ENCODE measurements at places on chromosomes 2 and 18.

- DNase-seq, result no peak
Measured at GRCh38 chr18:62452280-62452831, 70.5 kb upstream of the ZCCHC2 start.

DNA sequence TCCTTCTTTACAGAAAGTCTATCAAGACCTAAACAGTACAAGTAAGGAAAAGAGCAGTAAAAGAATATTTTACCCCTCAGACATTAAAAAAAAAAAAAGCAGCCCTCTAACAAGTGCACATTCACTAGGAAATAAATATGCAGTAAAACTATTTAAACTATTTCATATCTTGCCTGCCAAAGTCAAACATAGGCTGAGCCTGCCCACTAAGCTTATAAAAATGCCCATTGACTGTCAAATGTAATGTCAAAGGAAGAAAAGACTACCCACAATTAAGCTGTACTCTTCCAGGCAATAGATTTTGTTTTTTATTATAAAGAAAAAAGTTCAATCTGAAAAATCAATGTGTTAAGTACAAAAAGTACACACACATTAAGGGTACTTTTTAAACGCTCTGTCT lies 11.8 kb downstream of the ALS2 start:
- no peak for DNase-seq

- peak; percentile 57 for DNase-seq
Measured at GRCh38 chr2:75403991-75404428, 156.7 kb downstream of the EVA1A start.

DNA sequence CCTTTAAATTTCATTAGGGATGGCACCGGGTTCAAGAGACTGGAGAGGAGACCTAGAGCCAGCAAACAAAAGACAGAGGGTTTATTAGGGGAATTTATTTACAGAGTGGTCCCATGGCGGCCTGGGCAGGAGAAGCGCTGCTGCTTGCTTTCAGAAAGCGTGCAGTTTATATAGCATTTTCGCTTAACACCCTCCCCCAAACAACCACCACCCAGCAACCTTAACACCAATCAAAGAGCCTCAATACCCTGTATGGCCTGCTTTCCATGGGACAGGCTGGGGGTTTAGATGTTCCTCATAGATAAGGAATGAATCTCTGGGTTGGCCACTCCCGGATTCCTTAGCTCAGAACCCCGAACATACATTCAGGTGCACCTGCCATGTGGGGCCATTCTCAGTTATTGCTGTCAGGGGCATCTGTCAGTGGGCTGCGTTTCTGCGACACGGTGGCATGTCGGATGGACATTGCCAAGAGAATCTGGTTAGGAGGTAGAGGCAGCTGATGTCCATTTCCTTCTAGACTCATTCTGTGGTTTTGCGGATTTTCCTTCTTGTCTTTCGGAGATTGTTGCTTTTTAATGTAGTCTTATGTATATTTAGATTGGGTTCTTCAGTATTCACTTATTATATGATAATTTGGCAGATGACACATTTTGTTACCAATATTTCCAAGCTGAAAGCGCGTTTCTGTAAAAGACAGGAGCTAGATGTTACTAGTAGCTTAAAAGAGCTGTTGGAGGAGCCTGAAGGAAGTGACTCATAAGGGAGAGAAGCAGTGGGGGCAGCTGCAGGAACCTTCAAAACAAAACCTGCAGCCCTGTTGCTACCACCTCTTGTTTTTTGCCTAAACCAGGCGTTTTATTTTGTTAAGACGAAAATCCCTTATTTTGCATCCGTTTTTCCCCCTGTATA lies 7.2 kb downstream of the AGAP1 start:
- DNase-seq, result peak; percentile 18

GRCh38 chr2:165328272-165328671 lies 89.1 kb downstream of the SCN2A start:
- no peak for DNase-seq

DNA sequence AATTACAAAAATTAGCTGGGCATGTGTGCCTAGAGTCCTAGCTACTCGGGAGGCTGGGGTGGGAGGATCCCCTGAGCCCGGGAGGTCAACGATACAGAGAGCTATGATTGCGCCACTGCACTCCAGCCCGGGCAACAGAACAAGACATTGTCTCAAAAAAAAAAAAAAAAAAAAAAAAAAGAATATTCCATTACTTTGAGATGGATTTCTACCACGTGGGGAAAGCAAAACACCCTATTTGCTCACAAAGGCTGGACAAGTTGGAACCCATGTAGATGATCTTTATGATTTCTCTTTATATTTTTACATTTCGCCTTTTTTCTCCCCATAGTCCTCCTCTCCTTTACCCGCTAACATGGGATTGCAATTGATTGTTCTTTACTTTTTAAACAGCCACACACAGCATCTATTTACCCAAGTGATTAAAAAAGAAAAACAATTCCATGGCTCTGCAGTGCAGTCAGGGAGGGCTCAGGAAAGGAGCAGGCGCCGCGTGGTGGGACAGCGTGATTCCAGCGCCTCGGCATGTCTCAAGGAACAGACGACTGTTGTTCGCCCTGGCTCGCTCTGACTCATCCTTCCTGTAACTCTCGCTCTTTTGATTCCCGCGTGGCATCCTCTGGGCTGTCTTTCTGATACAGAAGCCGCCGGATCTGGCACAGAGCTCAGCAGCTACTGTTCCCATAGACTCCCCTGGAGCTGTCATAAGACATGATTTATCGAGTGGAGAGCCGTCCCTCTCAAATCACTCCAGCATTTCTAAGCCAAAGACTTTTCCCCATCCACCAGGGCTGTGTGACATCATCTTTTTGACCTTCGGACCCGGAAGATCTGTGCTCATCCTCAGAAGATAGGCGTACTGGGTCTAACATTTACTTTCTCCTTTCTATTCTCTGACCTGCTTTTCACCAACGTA lies 230.4 kb upstream of the AGAP1 start:
- peak; percentile 75 for DNase-seq

GRCh38 chr2:96801786-96802595 lies 14.1 kb upstream of the CNNM3 start:
- no peak for DNase-seq

- DNase-seq, result no peak
Measured at GRCh38 chr2:55961318-55961911, 37.8 kb upstream of the EFEMP1 start.

DNA sequence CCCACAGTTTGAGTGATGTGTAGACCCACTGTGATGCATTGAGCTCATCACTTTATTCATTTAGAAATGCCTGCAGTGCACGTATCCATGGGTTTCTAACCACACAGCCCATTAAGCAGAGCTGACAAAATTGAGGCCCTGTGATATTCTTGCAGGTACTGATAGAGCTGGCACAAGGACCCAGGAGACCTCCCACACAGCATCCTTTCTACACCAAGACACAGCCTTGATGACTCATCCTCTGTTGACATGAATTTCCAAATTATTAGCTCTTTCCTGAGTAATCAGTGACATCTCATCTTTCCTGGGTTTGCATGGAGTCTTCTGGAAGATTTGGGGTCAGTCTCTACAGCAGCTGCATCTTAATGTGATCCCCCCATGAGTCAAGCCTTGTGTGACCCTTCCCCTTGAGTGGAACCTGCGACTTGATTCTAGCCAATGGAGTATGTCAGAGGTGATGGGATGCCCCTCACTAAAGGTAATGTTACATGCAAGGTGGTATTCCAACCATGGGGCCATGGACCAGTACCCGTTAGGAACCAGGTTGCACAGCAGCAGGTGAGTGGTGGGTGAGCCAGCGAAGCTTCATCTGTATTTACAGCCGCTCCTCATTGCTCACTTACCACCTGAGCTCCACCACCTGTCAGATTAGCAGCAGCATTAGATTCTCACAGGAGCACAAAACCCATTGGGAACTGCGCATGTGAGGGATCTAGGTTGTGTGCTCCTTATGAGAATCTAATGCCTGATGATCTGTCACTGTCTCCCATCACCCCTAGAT lies 181.1 kb upstream of the ARL4C start:
- DNase-seq, result no peak

GRCh38 chr2:137865954-137866540 lies 98.2 kb upstream of the HNMT start:
- DNase-seq, result peak; percentile 27

GRCh38 chr18:14949800-14950664 lies 202.1 kb downstream of the ANKRD30B start:
- no peak for DNase-seq
